ENCODE measurements at places on chromosomes 3 and 15. TPM values are rescaled to one million over a fixed set of nuclear protein-coding genes. Genes with fewer than 3 reads are reported as not detected.

GRCh38 chr15:45458746-45459403 is 63.7 kb downstream of the SLC30A4 start:
- DNase-seq, result no peak

CCDC39 gene
- 2.7 TPM for polyA plus RNA-seq

- no peak for DNase-seq
These were observed 727.5 kb downstream of the TBL1XR1 start for GRCh38 chr3:176469694-176470205.

GNAT1 gene
- not detected for polyA plus RNA-seq

DNA sequence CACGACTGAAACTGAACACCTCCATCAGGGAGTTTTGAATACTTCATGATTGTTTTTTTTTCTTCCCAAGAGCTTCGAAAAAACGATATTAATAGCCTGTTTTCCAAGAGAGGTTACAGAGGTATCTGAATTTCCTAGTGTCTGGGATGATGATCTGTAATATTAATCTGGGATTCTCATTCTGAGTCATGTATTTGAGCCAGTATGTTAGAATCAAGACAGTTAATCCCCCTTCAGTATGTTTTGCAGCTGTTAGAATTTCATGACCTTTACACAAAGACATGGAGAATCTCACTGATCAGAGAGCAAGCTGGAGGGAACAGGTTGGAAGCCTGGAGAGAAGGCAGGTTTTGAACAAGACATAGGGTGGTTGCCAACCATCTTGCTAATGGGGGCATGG is 234.5 kb upstream of the GAP43 start:
- DNase-seq, result no peak

- no peak for DNase-seq
These were observed at the start of gene SYNPR for GRCh38 chr3:63278171-63279004. Gene SYNPR (plus strand): TSS chr3:63278308.

GRCh38 chr15:68809517-68809916 is 11.2 kb downstream of the ANP32A start:
- DNase-seq, result no peak

DNAH1 gene
- polyA plus RNA-seq, result 5.6 TPM

DNA sequence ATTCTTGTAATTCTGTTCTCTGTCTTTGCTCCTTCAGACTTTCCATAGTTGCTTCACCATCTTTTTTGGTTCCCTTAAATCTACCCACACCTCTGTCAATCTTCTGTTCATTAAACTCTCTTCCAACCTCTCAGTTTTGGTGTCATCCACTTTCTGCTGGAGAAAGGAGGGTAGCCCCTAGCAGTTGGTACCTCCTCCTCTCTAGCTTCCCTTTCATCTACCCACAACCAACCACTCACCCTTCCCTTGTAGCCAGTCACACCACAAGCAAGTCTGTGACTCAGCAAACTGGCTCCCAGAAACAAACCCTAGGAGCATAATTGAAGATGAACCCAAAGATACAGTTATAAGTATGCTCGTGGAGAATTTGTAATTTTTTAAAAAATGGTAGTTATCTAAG is 318.6 kb downstream of the FHIT start:
- DNase-seq, result no peak

DNA sequence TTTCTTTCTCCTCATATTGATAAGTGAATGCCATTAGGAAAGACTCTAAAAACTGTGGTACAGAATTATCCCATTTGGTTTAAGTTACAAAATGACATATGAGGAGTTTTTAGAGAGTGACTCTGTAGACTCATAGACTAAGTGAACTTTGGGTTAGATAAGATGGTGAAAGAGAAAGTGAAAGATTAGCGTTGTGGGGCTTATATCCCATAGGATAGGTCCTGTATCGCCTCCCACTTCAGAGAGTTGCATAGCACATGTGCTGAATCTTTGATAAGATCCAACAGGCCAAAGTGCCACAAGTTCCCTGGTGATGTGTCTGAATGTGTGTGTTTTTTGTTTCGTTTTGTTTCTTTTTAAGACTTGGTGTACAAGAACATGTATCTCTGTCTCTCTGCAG is 666.9 kb downstream of the MECOM start:
- DNase-seq, result no peak

GRCh38 chr3:42710323-42711021 is 7.9 kb upstream of the HHATL start:
- no peak for DNase-seq

SCAANT1 gene
- 1.0 TPM for polyA plus RNA-seq

PIGBOS1 gene
- polyA plus RNA-seq, result 10.9 TPM

LOXL1 gene
- 29.7 TPM for polyA plus RNA-seq

DNA sequence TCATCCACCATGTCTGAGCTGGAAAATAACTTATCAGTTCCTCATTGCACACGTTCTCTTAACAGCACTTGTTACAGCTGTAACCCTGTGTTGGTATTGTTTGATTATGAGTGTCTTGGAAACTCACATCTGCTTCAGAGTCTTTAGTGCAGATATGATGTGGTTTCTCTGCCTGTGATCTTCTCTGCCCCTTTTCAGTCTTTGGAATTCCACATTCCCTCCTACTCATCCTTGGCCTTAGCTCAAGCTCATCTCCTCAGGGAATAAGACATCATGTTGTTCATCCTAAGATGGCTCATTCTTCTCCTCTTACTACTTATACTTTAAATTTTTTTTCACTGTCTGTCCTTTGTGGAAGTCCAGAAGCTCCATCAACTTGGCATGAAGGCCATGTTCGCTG is 77.7 kb downstream of the SYNPR start:
- DNase-seq, result no peak

GRCh38 chr15:91872356-91873137 is 19.0 kb downstream of the SLCO3A1 start:
- DNase-seq, result no peak

SYNM gene
- 89.3 TPM for polyA plus RNA-seq

DNA sequence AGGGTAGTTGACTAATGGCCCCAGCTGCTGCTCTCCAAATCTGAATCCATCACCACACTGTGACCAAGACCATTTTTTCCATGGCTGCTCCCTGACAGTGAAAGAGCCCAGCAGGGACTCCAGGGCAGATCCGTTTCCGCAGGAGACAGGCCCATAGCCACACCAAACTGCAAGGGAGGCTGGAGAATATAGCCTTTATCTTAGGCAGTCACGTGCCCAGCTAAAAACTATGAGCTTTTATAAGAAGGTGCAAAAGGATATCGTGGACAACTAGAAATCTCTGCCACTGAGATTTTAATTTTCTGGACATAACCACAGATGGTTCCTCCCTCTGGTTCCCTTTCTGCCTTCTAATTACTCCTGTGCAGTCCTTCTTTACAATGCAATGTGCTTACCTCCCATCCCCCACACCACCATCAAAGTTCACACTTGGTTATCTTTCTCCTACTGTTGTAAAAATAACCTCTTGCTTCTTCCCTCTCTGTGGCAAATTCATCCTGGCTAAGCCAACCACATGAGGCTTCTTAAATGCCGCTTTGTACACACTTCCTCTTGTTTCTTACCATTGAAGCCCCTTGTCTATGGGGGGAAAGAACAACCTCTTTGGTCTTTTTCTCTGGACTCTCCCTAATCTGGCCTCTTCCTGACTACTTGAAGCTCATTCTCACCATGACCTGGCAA is 233.7 kb downstream of the SHQ1 start:
- DNase-seq, result no peak

GRCh38 chr15:67575039-67575502 is 32.6 kb downstream of the MAP2K5 start:
- no peak for DNase-seq

- DNase-seq, result no peak
These were observed 28.8 kb upstream of the TMEM115 start for GRCh38 chr3:50388016-50388719.

DNA sequence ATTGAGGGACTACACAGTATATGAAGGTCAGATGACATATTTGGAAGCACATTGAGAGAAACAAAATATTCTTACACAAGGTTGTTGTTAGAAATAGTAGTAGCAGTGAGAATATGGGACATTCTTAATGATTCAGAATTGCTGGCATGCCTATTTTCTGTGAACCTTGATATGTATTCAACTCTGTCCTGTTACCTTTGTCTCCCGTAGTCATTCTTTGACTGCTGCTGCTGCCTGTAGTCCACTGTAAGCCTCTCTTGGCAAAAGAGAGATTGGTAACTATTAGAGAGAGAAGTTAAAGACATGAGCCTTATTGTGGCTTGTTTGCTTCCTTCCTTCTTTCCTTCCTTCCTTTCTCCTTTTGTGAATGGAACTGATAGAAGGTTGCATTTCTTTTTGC is 64.5 kb downstream of the TCF12 start:
- no peak for DNase-seq

NMD3 gene
- 38.0 TPM for polyA plus RNA-seq

GRCh38 chr15:78684657-78685056 is 43.6 kb upstream of the CHRNB4 start:
- no peak for DNase-seq

FGF12 gene
- polyA plus RNA-seq, result 1.6 TPM

DNA sequence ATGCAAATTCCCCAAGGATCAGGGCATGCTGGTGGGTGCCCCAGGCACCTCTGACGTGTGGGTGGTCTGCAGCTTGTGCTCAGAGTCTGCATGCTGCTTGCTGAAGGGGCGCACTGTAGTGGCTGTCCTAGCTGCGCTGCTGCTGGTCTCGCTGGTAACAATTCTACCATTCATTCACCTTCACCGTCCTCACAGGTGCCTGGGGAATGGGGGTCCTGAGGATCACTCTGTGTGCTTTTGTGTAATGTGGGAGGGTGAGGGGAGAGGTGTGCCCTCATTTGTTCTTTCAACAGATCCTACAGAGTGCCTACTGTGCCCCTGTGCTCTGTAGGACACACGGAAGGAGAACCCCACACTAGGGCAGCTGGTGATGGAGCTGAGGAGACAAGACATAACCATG is 2.1 kb upstream of the ITGA11 start:
- no peak for DNase-seq

- DNase-seq, result peak; percentile 82
These were observed 23.8 kb upstream of the ABI3BP start for GRCh38 chr3:101017017-101017416.

RTP1 gene
- not detected for polyA plus RNA-seq

- DNase-seq, result peak; percentile 48
These were observed 583 bp upstream of the C3orf49 start for GRCh38 chr3:63818282-63819150.

SUCNR1 gene
- polyA plus RNA-seq, result 0.05 TPM

DNA sequence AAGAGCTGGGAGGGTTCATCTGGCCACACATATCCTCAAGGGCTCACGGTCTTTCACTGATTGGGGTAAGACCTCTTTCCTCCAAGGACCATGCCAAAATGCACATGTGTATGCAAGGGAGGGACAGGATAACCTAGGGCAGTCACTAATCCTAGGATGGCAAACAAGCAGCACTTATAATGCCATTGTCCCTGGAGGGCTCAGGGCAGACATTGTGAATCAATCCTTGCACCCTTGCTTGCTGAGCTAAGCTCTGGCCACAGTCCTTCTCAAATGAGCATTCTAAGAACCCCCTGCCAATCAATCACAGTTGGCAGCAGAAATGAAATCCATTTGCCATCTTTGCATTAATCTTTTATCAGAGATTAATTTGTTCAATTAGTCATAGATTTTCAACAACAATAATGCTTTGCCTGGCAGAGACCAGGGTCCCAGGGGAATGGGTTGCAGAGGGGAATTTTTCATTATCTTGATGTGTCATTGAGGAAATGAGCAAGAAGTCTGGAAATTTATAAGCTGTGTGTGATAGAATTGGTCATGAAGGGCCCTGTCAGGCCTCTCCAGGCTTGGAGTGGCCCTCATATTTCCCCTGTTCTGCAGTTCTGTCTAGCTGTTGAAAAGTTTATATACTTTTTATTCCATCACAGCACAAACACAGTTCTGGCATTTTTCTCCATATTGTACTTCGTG is 57.2 kb upstream of the KY start:
- no peak for DNase-seq

- no peak for DNase-seq
These were observed 19.8 kb downstream of the CCR3 start for GRCh38 chr3:46261926-46262594.

TLR9 gene
- polyA plus RNA-seq, result 0.44 TPM

DNA sequence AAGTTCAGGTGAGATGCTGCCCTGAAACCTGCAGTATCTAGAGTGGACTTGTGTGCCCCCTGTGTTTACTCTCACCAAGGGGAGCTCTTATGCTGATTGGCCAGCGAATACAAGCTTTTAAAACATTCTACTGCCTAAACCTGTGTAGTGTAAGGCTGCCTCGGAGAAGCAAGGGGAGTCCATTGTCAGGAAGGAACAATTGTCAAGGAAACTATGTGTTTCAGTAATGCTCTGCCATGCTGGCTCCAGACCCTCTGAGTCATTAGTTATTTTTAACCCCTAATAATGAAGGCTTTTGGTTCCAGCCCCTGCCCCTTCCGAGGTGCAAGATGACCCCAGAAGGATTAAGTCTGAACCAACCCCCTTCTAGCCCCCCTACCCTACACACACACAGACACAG is 66.1 kb upstream of the CHMP2B start:
- DNase-seq, result no peak

Data from forelimb muscle (tissue), 1 donor.